ENCODE measurements at places on chromosomes 4 and X.
A peak's percentile ranks its signal among the peaks of the same experiment; 100 is the strongest.

DNA sequence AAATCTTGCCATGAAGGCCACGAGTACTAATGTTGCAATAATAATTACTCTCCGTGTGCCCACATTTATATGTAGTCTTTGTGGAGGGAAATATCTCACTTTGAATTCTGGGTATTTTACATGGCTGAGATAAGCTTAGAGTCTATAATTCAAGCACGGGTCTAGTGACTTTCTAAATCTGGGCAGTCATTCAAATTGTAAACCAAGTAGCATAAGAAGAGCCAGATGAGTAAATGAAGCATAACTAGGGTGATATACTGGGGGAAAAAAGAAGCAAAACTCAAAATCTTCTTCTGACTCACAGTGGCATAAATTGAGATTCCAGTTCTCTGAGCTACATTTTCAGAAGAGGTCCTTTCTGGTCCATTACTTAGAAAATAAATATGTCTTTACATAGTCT lies 53.0 kb downstream of the MAPK10 start:
- DNase-seq: no peak

- no peak for DNase-seq
These were observed 10.8 kb upstream of the HADH start for GRCh38 chr4:107978716-107979451.

GRCh38 chr4:123846561-123846960 lies 450.0 kb downstream of the SPRY1 start:
- no peak for DNase-seq

DNA sequence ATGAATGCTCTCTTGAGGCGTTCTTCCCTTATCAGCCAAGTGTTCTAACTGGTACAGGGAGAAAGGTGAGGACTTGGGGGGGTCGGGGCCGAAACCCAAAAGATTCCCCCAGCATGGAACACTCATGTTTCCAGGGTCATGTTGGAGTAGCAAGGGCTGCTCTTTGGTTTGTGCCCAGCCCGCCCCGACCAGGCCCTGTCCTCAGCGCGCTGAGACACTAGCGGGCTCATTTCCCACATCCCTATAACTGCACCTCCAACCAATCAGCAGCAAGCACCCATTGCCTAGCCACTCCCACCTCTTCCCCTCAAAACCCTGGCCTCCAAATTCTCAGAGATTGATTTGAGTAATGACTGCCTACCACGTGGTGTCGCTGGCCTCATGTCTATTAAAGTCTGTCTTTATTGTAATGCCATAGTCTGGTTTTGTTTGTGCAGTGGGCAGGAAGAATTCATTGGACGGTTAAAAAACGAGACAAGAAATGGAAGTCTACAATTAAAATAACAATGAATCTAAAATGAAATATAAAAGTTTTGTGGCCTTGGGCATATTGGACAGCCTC lies 1928.4 kb downstream of the STIM2 start:
- no peak for DNase-seq

DNA sequence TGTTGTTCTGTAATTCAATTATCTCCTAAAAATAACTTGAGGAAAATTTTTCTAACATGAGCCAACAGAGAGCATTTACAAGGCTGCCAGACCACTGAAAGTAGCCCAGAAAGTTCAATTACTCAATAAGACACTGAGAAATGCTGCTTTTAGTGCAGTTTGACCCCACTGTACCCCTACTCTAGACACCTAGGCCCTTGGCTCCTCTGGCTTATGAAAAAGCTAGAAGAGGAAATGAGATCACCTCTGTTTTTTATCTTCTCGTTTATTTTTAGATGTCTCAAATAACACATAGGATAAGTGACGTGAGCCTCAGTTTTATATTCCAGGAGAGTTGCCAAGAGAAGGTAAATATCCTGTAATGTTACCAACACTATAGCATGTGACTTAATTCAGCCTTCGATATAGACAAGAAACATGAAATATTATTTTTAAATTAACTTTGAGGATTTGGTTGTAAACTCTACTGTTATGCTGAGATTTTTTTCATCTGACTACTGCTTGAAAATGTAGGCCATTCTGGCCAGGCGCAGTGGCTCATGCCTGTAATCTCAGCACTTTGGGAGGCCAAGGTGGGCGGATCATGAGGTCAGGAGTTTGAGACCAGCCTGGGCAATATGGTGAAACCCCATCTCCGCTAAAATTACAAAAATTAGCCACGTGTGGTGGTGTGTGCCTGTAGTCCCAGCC lies 24.4 kb downstream of the TNIP3 start:
- DNase-seq: no peak

- no peak for DNase-seq
These were observed 7.7 kb upstream of the HAND2 start for GRCh38 chr4:173537613-173538147.

GRCh38 chr4:88802138-88802537 lies 104.5 kb upstream of the NAP1L5 start:
- no peak for DNase-seq

DNA sequence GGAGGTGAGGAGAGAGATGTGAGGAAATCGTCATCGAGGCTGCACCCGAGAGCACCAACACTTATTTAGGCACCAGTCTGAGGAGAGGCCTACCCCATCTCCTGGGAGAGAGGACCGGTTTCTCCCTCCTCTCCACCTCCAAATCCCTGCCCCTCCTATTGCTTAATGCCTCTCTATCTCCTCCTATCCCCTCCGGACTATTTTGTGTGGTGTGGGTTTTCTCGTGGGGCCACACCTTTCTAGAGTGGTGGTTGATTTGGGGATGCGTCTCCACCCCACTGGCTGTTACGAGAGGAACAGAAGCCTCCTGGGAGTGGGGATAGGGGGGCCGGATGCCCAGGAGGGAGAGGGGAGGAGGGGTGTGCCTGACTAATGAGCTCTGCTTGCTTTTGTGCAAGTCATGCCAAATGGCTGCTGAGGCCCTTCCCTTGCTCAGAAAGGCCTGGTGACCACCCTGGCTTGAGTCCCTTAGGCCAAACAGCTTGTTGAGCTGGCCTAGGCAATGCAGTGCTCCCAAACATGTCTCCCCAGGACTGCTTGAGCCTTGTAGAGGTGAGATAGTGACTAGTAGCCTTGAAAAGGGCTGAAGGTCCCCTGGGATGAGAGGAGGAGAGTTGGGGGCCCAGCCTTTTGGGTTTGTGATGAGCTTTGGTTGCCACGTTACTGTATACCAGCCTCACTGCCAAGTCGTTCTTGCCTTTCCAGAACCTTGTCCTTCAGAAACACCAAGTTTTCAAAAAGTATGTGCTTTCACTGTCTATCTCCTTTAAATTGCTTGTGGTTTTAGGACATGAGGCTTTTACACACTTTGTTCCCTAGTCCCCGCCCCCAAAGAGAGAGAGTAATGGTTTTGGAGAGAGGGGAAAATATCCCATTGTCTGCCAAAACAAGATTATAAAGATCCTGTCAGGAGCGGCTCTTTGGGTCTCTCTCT lies 1.2 kb downstream of the MSN start:
- peak; percentile 74 for DNase-seq

DNA sequence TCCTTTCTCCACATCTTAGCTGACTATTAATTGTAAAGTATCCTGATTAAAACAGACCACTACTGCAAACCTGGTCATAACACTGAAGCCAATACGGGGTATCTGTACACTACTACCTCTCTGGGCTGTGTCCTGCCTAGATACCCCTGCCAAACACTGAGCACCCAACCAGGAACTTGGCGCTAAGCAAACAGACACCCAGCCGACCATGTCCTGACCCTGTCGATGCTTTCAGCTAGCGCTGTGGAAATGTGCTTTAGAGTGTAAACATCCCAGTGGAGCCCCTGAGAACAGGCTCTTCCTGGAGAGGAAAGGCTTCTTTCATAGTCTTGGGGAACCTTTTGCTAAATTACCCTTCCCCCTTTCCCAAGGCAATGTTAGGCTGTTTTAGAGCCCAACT lies 52.9 kb downstream of the CCNG2 start:
- DNase-seq: no peak

GRCh38 chrX:70439016-70439415 lies 5.6 kb upstream of the DLG3 start:
- no peak for DNase-seq

- DNase-seq: no peak
These were observed 752.3 kb upstream of the NDST4 start for GRCh38 chr4:115865736-115866135.

- DNase-seq: no peak
These were observed 9.4 kb downstream of the FNIP2 start for GRCh38 chr4:158778156-158778711.

GRCh38 chr4:59200992-59201391 lies 1999.1 kb upstream of the ADGRL3 start:
- no peak for DNase-seq

DNA sequence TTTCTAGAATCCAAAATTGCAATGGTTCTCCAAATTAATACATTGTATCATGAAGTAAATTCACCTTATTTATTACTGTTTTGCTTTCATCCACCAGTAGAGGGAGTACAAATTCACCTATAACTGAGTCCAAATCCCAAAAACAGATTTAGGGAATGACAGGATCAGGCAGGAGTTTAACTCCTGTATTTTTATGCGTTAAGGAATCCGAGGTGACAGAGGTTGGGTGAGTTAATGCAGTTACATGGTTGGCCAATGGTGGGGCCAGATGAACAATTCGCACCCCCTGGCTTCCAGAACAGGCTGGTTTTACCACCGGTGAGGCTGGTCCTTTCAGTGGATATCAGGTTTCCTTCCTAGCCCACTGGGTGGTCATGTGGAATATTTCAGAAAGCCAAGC lies 82.4 kb downstream of the MTNR1A start:
- no peak for DNase-seq

DNA sequence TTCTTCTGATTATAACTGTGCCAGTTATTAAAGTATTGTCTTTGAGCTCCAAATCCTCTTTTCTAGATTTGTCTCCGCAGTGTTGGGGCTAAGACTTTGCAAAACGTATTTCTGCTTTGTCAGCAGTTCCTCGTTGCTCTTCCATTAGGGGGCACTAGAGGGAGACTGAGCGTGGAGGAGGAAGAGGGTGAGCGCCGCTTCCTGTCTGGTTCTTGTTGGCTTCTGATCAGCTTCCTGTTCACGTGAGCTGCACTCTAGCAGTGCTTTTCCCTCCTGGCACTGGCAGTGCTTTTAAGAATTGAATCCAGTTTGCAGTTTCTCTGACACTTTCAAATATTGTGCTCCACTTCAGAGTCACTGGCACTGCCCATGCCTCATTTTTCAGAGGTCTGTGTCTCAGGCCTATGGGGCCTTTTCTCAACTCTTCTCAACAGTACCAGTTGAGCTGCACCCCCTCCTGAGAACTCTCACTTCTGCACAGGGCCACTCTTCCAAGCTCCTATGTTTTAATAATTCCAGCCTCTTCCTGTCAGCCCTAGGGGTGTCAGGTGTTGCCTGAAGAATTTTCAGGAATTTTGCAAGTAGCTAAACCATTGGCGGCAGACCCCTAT lies 54.4 kb upstream of the LCORL start:
- peak; percentile 11 for DNase-seq

DNA sequence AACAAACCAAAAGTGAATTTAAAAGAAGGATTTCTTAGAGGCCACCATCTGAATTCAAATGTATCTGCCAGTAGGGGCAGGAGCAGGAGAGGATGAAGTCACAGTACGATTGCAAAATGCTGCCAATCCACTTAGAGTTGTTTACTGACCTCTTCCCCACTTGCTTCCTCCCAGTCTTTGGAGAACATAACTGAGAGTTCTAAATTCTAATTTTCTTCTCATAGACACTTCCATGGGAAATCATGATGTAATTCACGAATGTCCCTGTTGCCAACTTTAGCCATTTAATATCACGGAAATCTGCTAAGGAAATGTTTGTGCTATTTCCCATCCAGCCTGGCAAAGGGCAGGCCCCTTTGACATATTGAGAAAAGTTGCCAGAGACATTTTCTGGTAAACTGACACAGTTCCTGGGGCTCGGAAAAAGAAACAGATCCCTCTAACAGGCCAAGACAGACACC lies 33.6 kb upstream of the NOCT start:
- DNase-seq: peak; percentile 21

DNA sequence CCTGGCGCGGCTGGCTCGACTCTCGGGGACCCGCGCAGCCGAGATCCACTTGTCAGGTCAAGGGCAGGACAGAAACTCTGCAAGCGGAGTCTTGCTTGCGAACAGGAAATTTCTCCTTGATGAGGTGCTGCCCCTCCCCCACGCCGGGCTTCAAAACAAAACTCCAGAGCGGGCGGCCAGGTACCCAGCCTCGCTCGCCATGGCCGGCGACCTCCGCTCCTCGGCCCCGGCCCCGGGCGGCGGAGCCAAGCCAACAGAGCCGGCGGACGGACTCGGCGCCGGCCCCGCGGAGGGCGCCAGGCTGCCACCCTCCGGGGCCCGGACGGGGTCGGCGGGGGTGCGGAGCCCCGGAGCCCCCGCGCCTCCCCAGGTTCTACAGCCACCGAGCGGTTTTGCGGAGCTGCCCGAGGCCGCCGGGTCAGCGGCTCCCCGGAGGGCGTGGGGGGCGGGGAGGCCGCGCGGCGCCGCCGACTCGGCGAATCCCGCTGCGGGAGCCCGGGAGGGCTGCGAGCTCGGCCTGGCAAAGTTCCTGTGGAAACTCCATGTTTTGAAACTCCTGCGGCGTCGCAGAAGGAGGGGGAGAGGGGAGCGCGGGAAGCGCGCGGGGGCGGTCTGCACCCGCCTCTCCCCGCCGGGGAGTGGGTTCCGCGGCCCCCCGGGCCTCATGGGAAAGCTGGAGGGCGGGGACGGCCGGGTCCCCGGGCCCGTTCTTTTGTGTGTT lies 11.7 kb upstream of the BCOR start:
- peak; percentile 81 for DNase-seq

DNA sequence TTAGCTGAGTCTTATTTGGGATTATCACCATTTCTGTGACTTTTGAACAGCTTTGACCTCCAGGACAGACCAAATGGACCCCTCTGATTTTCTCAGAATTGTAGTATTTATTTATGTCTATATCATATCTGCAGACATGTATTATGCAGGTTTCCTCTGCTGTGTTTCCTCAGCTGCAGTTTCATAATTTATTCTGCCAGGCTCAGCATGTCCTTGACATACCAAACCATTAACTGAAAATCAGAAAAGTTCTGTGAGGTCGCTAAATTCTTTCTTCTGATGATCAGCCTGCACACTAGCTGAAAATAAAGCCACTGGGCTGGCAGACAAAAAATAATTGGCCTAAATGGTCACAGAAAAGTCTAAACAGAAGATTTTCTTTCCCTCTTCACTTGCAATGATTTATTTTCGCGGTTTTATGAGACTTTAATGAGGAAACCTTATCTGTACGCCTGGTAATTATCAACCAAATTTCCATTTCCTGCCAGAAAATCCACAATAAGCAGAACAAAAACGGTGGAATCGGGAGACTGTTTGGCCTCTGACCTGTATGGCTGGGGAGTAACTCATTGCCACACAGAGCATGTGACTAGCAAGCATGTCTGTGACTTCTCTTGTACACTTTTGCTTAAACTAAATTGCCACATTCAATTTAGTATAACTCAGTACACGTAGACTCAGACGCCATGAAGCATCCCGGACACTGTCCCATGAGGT lies 150.9 kb downstream of the ENPP6 start:
- DNase-seq: no peak

- DNase-seq: no peak
These were observed 1115.4 kb downstream of the STPG2 start for GRCh38 chr4:97027728-97028410.

Data from right cardiac atrium (tissue), 5 donors.